ENCODE measurements at places on chromosomes 3 and 15. TPM values are rescaled to one million over a fixed set of nuclear protein-coding genes. Genes with fewer than 3 reads are reported as not detected.
A peak's percentile ranks its signal among the peaks of the same experiment; 100 is the strongest.

GRCh38 chr3:44942202-44942921, 33.6 kb downstream of the ZDHHC3 start:
- H3K27me3 ChIP-seq = no peaks in the 10 kb centered on the region
- no peak for DNase-seq
- H3K36me3 ChIP-seq = peaks cover 36% of the 10 kb centered on the region
- no peaks in the 10 kb centered on the region for H3K4me1 ChIP-seq
- H3K4me3 ChIP-seq = no peak overlapping the region
- no peak overlapping the region for H3K27ac ChIP-seq

GRCh38 chr15:83991163-83991562, 244.4 kb upstream of the GOLGA6L4 start:
- H3K36me3 ChIP-seq = no peaks in the 10 kb centered on the region
- no peak for DNase-seq
- H3K27ac ChIP-seq = no peak overlapping the region
- no peak overlapping the region for H3K4me3 ChIP-seq
- H3K4me1 ChIP-seq = no peaks in the 10 kb centered on the region
- no peaks in the 10 kb centered on the region for H3K27me3 ChIP-seq

GRCh38 chr3:52015438-52016228, 19.9 kb upstream of the RPL29 start:
- no peak overlapping the region for H3K4me3 ChIP-seq
- H3K36me3 ChIP-seq = no peaks in the 10 kb centered on the region
- no peaks in the 10 kb centered on the region for H3K27me3 ChIP-seq
- H3K4me1 ChIP-seq = peaks cover 84% of the 10 kb centered on the region
- DNase-seq = no peak

- H3K27ac ChIP-seq = no peak overlapping the region
- H3K4me1 ChIP-seq = peaks cover 31% of the 10 kb centered on the region
- H3K4me3 ChIP-seq = no peak overlapping the region
Observed at GRCh38 chr3:140187656-140188221, 252.8 kb downstream of the CLSTN2 start.

DNA sequence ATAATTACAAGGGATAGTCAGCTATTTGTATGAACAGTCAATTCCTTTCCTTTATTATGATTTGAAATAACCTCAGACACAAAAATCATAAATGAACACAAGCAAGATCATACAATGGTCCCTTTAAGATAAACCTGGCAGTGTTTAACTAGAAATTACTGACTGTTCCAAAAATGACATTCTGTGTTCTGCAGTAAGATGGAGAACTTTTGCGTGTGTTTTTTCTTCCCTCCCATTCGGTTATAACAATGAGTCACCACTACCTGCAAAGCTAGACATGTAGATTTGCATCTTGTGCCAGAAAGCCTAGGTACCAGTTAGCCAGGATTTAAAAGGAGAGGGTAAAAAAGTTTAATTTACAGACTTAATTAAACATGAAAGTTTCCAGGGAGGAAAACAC, 248.2 kb upstream of the ADAMTS9 start:
- H3K27me3 ChIP-seq = no peaks in the 10 kb centered on the region
- H3K4me3 ChIP-seq = no peak overlapping the region
- H3K4me1 ChIP-seq = peaks cover 18% of the 10 kb centered on the region
- no peak overlapping the region for H3K27ac ChIP-seq

- peak overlapping the region; percentile 46 for H3K4me3 ChIP-seq
- H3K27ac ChIP-seq = peak overlapping the region; percentile 70
- no peaks in the 10 kb centered on the region for H3K36me3 ChIP-seq
Observed at GRCh38 chr15:65068403-65068788, 605 bp upstream of the RASL12 start.

GRCh38 chr3:12663401-12663935, 449 bp downstream of the RAF1 start:
- H3K4me1 ChIP-seq = peaks cover 37% of the 10 kb centered on the region
- no peaks in the 10 kb centered on the region for H3K27me3 ChIP-seq
- peak; percentile 81 for DNase-seq
- H3K27ac ChIP-seq = peak overlapping the region; percentile 100

DNA sequence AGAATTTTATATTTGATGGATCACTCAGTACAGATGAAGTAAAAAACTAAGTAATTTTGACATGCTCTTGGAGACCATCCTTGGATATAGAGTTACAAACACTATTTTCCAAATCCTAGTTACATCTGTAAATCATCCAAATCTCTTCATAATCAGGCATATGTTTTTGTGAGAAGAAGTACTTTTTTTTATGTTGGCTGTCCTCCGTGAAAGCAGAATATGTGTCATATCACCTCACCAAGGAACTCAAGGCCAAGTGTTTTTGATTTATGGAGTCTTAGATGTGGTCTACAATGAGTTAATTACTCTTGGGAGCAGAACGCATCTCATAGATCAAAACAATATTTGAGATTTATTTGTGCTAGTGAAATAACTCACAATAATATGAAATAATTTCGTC, 416.5 kb upstream of the TGFBR2 start:
- no peak overlapping the region for H3K4me3 ChIP-seq
- H3K27me3 ChIP-seq = no peaks in the 10 kb centered on the region
- H3K27ac ChIP-seq = no peak overlapping the region
- peaks cover 5% of the 10 kb centered on the region for H3K4me1 ChIP-seq

GRCh38 chr3:64651741-64652241, 36.0 kb downstream of the ADAMTS9 start:
- H3K4me1 ChIP-seq = no peaks in the 10 kb centered on the region
- DNase-seq = no peak
- H3K36me3 ChIP-seq = no peaks in the 10 kb centered on the region
- H3K4me3 ChIP-seq = no peak overlapping the region
- no peak overlapping the region for H3K27ac ChIP-seq

DNA sequence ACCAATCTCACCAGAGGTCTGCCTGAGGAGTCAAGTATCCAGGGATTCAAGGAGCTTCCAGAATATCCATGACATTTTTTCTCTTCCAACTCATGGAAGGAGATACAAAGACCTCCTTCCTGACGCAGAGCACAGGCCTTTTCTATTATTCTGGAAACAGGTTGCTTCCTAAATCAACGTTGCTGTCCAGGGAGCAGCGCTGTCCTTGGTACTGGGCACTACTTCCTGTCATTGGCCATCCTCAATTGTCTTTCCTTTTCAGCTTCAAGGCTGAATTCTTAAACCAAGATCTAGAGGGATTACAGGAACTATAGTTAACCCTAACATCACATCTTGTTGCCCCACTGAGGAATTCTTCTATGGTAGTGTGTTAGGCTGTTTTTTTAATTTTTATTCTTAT, 50.4 kb upstream of the TBC1D21 start:
- DNase-seq = no peak
- no peaks in the 10 kb centered on the region for H3K4me1 ChIP-seq
- H3K27ac ChIP-seq = no peak overlapping the region
- no peaks in the 10 kb centered on the region for H3K27me3 ChIP-seq
- H3K36me3 ChIP-seq = no peaks in the 10 kb centered on the region

DNA sequence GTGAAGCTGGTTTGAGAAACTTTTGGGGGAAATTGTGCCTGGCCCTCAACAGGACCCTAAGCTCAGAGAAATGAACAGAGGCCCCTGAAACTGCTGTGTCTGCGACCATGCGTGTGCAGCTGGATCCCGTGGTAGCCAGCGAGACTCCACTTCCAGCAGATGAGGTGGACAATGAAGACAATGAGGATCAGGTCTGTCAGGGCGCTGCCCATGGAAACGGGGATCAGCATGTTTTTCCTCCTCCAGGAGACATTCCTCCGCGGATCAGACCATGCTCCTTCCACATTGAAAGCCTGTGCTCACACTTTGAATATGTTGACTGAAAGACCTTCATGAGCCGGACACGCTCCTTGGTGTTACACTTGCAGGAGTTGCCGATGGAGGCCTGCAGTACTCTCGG, 1439.8 kb upstream of the ALCAM start:
- no peak overlapping the region for H3K27ac ChIP-seq
- no peaks in the 10 kb centered on the region for H3K4me1 ChIP-seq
- DNase-seq = no peak
- H3K4me3 ChIP-seq = no peak overlapping the region
- no peaks in the 10 kb centered on the region for H3K27me3 ChIP-seq

DNA sequence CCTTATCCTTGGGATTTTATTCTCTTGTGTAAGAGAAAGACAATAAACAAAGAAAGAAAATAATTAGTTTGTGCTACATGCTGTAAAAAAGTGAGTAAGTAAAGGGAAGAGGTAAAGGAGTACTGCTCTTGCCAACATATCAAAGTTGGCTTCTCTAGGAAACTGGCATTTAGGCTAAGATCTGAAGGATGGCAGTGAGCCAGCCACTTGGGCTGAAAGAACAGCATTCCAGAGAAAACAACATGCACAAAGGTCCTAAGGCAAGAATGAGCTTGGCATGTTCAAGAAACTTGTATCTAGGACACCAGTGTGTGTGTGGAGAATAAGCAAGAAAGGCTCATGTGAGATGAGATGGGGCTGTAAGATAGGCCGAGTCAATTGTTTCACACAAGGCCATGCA, 245.5 kb upstream of the MANF start:
- H3K36me3 ChIP-seq = no peaks in the 10 kb centered on the region
- H3K4me3 ChIP-seq = no peak overlapping the region
- no peak for DNase-seq

DNA sequence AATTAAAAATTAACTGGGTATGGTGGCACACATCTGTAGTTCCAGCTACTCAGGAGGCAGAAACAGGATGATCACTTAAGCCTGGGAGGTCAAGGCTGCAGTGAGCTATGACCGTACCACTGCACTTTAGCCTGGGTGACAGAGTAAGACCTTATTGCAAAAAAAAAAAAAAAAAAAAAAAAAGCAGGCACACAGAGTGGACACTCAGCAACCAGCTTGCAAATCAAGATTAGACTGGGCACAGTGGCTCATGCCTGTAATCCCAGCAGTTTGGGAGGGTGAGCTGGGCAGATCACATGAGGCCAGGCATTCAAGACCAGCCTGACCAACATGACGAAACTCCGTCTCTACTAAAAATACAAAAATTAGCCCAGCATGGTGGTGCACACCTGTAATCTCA, 5.4 kb downstream of the CLN6 start:
- no peaks in the 10 kb centered on the region for H3K4me1 ChIP-seq
- no peaks in the 10 kb centered on the region for H3K27me3 ChIP-seq
- H3K4me3 ChIP-seq = no peak overlapping the region
- H3K36me3 ChIP-seq = no peaks in the 10 kb centered on the region
- DNase-seq = no peak
- no peak overlapping the region for H3K27ac ChIP-seq

- no peaks in the 10 kb centered on the region for H3K27me3 ChIP-seq
- peaks cover 68% of the 10 kb centered on the region for H3K36me3 ChIP-seq
- no peak overlapping the region for H3K4me3 ChIP-seq
- peak overlapping the region; percentile 31 for H3K27ac ChIP-seq
- no peaks in the 10 kb centered on the region for H3K4me1 ChIP-seq
Observed at GRCh38 chr3:12579905-12580304, 23.0 kb downstream of the MKRN2 start.

- DNase-seq = no peak
Observed at GRCh38 chr15:39393575-39394335, 187.1 kb upstream of the THBS1 start.

GRCh38 chr3:16239086-16239770, 25.5 kb downstream of the DPH3 start:
- H3K27me3 ChIP-seq = no peaks in the 10 kb centered on the region
- H3K4me3 ChIP-seq = no peak overlapping the region
- no peak for DNase-seq
- H3K36me3 ChIP-seq = no peaks in the 10 kb centered on the region
- peak overlapping the region; percentile 43 for H3K27ac ChIP-seq
- peaks cover 14% of the 10 kb centered on the region for H3K4me1 ChIP-seq

GRCh38 chr3:45225465-45226205, 452 bp downstream of the TMEM158 start:
- H3K4me3 ChIP-seq = peak overlapping the region; percentile 64
- H3K27me3 ChIP-seq = peaks cover 4% of the 10 kb centered on the region
- H3K27ac ChIP-seq = no peak overlapping the region
- peaks cover 11% of the 10 kb centered on the region for H3K4me1 ChIP-seq
- no peaks in the 10 kb centered on the region for H3K36me3 ChIP-seq
- DNase-seq = no peak

DNA sequence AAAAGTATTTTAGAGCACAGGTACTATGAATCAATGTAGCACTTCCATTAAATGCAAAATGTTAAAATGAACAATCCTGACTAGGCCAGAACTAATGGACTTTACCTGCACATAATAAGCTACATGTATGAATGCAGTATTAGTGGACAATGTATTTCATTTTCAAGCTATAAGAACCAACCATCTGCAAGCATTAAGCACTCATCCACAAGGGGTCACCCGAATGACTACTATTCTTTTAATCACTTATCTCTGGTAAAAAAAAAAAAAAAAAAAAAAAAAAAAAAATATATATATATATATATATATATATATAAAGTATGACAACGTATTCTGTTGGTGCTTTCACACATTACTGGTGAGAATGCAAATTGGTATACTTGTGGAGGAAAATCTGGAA, 7.2 kb downstream of the HERC1 start:
- no peaks in the 10 kb centered on the region for H3K27me3 ChIP-seq
- peaks cover 34% of the 10 kb centered on the region for H3K4me1 ChIP-seq
- no peaks in the 10 kb centered on the region for H3K36me3 ChIP-seq
- no peak overlapping the region for H3K4me3 ChIP-seq
- H3K27ac ChIP-seq = no peak overlapping the region

The LRRC31 gene
- 0.42 TPM for total RNA-seq

The SLC6A1 gene
- total RNA-seq = 0.32 TPM

The EPHA6 gene
- total RNA-seq = not detected

The ST3GAL6 gene
- total RNA-seq = 14.5 TPM

The TMEM212 gene
- not detected for total RNA-seq

The CAMK2N2 gene
- not detected for total RNA-seq

The CTXND1 gene
- total RNA-seq = not detected

Measured in gastrocnemius medialis (tissue), 4 donors.